ENCODE measurements at places on chromosomes 1 and 21.

DNA sequence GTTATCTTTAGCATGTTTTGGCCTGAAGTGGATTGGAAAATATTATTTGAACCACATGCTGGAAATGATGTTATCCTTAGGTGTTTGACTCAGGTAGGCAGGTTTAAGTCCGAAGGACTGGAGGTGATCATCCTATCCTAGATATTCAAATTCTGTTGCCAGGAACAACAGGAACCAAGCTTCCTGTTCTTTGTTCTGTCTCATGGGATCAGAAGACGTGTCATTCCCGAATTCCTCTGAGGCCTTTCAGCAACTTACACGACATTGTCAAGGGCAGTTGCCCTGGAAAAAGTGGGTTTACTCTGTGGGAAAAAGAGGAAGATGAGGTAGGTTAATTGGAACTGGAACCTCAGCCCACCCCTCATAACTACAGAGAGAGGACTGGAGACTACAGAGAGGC, 36.6 kb downstream of the SLAMF6 start:
- no peak for DNase-seq

- peak; percentile 31 for DNase-seq
These were observed 578.5 kb upstream of the ZP4 start for GRCh38 chr1:238469146-238469631.

GRCh38 chr1:160375788-160376524, 9.1 kb downstream of the NHLH1 start:
- DNase-seq: peak; percentile 76

DNA sequence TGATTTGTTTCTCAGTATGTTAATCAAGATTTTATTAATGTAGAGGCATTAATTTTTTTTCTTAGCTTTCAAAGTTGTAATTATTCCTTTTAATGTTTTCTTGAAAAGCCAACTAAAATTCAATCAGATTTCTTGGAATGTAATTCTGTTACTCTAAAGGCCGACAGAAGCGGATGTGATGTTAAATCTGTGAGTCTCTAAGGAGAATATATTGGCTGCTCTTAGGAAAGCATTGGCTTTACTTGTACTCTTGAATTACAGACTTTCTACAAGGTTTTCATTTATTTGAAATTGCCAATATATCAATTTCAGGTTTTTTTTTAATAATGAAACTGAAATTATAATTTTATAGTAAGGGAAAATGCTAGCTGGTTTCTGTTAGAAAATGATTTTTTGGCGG, 29.2 kb downstream of the RRP15 start:
- DNase-seq: no peak

- peak; percentile 56 for DNase-seq
These were observed 33.7 kb downstream of the XCL2 start for GRCh38 chr1:168509875-168510791.

DNA sequence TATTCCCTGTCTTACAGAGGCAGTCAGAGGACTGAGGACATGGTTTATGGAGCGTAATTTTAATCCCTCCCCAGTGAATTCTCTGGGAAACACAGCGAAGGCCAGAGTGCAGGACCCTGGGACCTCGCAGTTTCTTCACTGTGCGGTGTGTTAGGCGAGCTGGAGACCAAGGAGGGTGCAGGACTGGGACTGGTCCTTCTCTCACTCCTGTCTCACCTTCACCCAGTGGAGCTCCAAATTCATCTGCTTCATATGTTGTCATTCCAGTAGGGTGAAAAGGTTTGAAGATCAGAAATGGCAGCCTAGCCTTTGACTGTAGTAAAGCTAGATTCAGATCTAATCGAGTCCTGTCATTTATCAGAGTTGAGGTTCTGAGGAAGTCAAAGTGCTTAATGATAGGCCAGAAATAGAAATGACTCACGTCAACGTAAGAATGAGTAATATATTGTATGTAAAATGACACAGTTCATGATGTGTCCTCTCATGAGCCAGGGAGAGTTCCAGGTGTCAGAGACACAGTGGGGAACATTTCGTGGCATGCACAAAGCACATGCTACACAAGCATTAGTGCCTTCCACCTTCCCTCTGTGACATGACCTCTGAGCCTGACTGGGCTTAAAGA, 647.5 kb downstream of the SMYD3 start:
- no peak for DNase-seq

- DNase-seq: no peak
These were observed 78.2 kb downstream of the SLC16A1 start for GRCh38 chr1:112877750-112878149.

DNA sequence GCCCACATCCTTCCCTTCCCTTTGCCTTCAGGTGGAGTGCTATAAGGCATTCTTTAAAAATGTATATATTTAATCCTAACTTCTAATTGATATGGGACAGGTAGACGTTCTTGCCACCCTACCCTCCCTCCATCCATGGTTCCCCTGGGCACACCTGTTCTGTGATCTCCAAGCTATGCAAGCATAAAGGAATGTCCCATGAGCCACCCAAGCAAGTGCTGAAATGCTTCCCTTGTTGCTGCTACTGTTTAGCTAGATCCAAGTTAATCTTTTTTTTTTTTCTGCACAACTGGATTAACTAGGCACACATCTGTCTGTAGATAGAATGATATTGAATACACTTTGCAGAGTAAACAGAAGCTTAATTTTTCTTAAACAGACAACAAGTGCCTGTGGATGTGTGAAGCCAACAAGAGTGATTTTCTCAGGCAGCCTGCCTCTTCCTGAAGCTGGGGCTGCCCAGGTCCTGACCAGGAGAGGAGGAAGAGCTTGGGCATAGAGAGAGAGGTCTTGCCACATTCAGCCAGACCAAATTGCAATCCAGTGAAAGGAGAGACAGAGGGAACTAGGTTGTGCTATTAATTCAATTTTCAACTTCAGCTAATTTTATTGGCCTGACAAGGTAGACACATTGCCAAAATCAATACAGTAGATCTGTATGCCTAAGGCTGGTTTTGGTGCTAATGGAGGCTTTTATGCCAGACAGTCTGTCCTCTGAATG, 28.2 kb upstream of the ATP1B1 start:
- no peak for DNase-seq

GRCh38 chr1:155607708-155608107, 2.3 kb upstream of the MSTO1 start:
- no peak for DNase-seq
